IPS-NIHi11 (cell line): ENCODE measurements at places on chromosomes 11 and 22.

- no peak for DNase-seq
Measured at GRCh38 chr11:124898263-124898680, 607 bp upstream of the ROBO4 start.

- DNase-seq, result no peak
Measured at GRCh38 chr11:133785795-133786340, 59.4 kb downstream of the SPATA19 start.

DNA sequence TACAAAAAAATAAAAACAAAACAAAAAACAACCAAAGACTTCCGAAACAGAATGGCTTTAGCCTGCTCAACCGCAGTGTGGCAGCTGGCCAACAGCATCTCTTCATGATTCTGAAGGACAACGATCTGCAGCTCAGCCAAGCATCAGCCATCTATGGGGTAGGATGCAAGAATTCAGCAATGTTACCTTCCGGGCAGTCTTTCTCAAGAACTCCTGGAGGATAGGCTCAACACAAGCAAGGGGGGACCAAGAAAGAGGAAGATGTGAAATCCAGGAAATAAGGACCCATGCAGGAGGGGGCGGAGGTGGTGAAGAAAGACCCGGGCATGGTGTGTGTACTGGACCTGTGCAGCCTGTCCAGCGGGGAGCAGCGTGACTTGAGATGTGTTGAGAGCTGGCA lies 3.5 kb upstream of the TSPO start:
- no peak for DNase-seq

- peak; percentile 67 for DNase-seq
Measured at GRCh38 chr11:2778630-2779498, 79.1 kb upstream of the KCNQ1OT1 start.
